Type B pancreatic cell (in vitro differentiated cells): ENCODE measurements at places on chromosomes 6 and 20. TPM values are rescaled to one million over a fixed set of nuclear protein-coding genes. Genes with fewer than 3 reads are reported as not detected.

GRCh38 chr6:157800420-157801237 lies 22.4 kb upstream of the SNX9 start:
- H3K27me3 ChIP-seq: no peaks in the 10 kb centered on the region
- H3K4me3 ChIP-seq: no peak overlapping the region
- H3K4me1 ChIP-seq: no peaks in the 10 kb centered on the region
- no peaks in the 10 kb centered on the region for H3K36me3 ChIP-seq
- H3K27ac ChIP-seq: no peak overlapping the region
- DNase-seq: no peak

- no peak overlapping the region for H3K4me3 ChIP-seq
- H3K4me1 ChIP-seq: peaks cover 24% of the 10 kb centered on the region
- H3K27ac ChIP-seq: no peak overlapping the region
- H3K27me3 ChIP-seq: no peaks in the 10 kb centered on the region
- H3K36me3 ChIP-seq: peaks cover 5% of the 10 kb centered on the region
Observed at GRCh38 chr20:4947817-4948559, 53.3 kb downstream of the SLC23A2 start.

- H3K27ac ChIP-seq: no peak overlapping the region
- H3K4me1 ChIP-seq: peaks cover 22% of the 10 kb centered on the region
- H3K27me3 ChIP-seq: no peaks in the 10 kb centered on the region
- H3K36me3 ChIP-seq: peaks cover 37% of the 10 kb centered on the region
- no peak overlapping the region for H3K4me3 ChIP-seq
- no peak for DNase-seq
Observed at GRCh38 chr20:19789446-19789845, 31.4 kb downstream of the RIN2 start.

- peaks cover 13% of the 10 kb centered on the region for H3K4me1 ChIP-seq
- no peak overlapping the region for H3K4me3 ChIP-seq
- H3K27me3 ChIP-seq: no peaks in the 10 kb centered on the region
- no peak for DNase-seq
- no peak overlapping the region for H3K27ac ChIP-seq
Observed at GRCh38 chr6:82589509-82590206, 226.0 kb downstream of the TPBG start.

Gene BMP2
- 12.8 and 17.9 TPM in 2 replicates for total RNA-seq

Gene RUNX2
- total RNA-seq: 5.9 and 6.0 TPM in 2 replicates

- H3K4me1 ChIP-seq: peaks cover 29% of the 10 kb centered on the region
- H3K27me3 ChIP-seq: no peaks in the 10 kb centered on the region
- H3K27ac ChIP-seq: no peak overlapping the region
- peaks cover 27% of the 10 kb centered on the region for H3K36me3 ChIP-seq
- no peak overlapping the region for H3K4me3 ChIP-seq
Observed at GRCh38 chr6:53306819-53307347, 41.9 kb downstream of the ELOVL5 start.

DNA sequence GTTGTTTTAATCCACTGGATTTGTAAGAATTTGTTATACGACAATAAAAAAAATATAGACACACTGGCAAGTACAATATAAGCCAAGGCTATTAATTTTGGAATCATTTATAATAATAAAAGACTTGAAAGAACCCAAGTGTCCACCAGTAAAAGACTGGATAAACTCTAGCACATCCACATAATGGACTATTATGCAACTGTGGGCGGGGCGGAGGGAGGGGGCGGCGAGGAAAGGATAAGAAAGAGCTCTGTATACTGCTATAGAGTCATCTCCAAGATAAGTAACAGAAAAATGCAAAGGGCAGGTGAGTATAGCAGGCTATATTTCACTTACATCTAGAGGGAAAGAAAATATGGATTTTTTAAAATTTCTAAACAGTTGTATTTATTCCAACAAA lies 123.3 kb downstream of the TBC1D32 start:
- no peaks in the 10 kb centered on the region for H3K4me1 ChIP-seq
- H3K4me3 ChIP-seq: no peak overlapping the region
- H3K27ac ChIP-seq: no peak overlapping the region
- peaks cover 18% of the 10 kb centered on the region for H3K36me3 ChIP-seq
- no peak for DNase-seq

DNA sequence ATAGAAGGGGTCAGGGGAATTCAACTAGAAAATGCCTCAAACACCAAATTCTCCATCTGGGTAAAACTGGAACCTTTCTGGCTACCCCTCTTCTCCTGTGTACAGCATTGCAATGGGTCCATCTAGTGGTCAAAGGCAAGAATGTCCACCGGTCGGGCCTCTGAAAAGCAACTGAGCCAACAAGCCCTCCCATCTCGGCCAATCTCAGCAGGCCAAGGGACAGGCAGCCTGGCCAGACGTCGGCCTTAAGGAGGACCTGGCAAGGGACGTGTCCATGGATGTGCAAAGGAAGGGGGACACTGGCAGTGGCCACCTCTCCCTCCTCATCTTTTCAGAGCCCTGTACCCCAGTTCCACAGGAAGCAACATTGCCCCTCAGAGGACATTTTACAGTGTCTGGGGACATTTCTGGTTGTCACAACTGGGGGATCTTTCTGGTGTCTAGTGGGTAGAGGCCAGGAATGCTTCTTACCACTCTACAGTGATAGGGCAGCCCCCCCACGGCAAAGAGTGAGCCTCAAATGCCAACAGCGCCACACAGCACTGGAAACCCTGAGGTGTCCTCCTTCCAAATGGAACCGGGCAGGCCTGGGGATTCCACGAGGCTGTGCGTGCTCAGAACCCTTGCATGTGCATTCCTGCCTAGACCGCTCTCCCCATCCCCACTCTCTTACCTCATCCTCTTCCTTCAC lies 99.8 kb upstream of the FOXA2 start:
- H3K4me3 ChIP-seq: no peak overlapping the region
- no peaks in the 10 kb centered on the region for H3K4me1 ChIP-seq
- H3K27me3 ChIP-seq: peaks cover 22% of the 10 kb centered on the region
- no peak overlapping the region for H3K27ac ChIP-seq

GRCh38 chr6:25484900-25485299 lies 167.1 kb upstream of the SCGN start:
- H3K4me1 ChIP-seq: peaks cover 14% of the 10 kb centered on the region
- no peaks in the 10 kb centered on the region for H3K36me3 ChIP-seq
- H3K27ac ChIP-seq: no peak overlapping the region
- DNase-seq: no peak
- H3K4me3 ChIP-seq: no peak overlapping the region

DNA sequence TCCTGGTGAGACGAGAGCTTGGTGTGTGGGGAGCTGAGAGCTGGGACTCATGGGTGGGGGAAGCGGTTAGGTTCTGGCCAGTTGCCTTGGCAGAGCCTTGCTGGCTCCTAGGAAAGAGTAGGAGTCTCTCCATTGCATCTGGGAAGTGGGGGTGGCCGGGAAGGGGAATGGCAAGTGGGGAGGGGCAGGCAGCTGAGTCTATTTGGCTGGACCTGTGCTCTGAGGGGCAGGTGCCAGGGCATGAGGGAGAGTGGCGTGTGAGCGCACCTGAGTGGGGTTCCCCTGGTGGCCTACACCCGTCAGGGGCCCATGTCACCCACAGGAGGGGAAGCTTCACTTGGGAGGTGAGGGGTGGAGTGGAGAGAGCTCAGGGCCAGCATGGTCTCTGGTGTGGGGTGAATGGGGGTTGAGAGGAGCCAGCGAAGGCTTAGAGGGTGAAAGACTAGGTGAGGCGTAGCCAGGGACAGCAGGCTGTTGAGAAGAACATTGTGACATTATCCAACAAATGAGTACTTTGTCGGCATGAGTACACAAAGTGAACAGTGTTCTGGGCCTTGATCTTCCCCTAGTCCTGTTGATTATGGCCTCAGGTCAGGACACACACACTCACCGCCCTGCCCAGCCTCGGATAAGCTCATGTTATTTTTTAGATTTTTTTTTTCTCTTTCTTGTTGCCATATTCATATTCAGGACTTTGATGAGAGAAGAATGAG lies 59.8 kb downstream of the FAM120B start:
- H3K4me3 ChIP-seq: peak overlapping the region; percentile 85
- DNase-seq: no peak
- H3K36me3 ChIP-seq: peaks cover 38% of the 10 kb centered on the region
- peaks cover 44% of the 10 kb centered on the region for H3K4me1 ChIP-seq
- peak overlapping the region; percentile 98 for H3K27ac ChIP-seq

Gene COL19A1
- 0.55 and 1.6 TPM in 2 replicates for total RNA-seq

- H3K27ac ChIP-seq: peak overlapping the region; percentile 34
- peaks cover 38% of the 10 kb centered on the region for H3K4me1 ChIP-seq
- H3K4me3 ChIP-seq: no peak overlapping the region
- DNase-seq: no peak
Observed at GRCh38 chr6:157832250-157832967, 9.4 kb downstream of the SNX9 start.

Gene MED23
- total RNA-seq: 29.2 and 37.6 TPM in 2 replicates

GRCh38 chr6:16676978-16677377 lies 84.3 kb downstream of the ATXN1 start:
- no peaks in the 10 kb centered on the region for H3K27me3 ChIP-seq
- peaks cover 21% of the 10 kb centered on the region for H3K4me1 ChIP-seq
- DNase-seq: no peak
- H3K27ac ChIP-seq: no peak overlapping the region
- peaks cover 13% of the 10 kb centered on the region for H3K36me3 ChIP-seq

- no peaks in the 10 kb centered on the region for H3K4me1 ChIP-seq
- H3K36me3 ChIP-seq: no peaks in the 10 kb centered on the region
- DNase-seq: no peak
Observed at GRCh38 chr6:97841763-97842162, 558.7 kb upstream of the MMS22L start.

Gene IYD
- 0.24 and 0.69 TPM in 2 replicates for total RNA-seq

- H3K27me3 ChIP-seq: peaks cover 3% of the 10 kb centered on the region
- peaks cover 3% of the 10 kb centered on the region for H3K36me3 ChIP-seq
- DNase-seq: no peak
Observed at GRCh38 chr6:157726892-157727628, 96.0 kb upstream of the SNX9 start.

DNA sequence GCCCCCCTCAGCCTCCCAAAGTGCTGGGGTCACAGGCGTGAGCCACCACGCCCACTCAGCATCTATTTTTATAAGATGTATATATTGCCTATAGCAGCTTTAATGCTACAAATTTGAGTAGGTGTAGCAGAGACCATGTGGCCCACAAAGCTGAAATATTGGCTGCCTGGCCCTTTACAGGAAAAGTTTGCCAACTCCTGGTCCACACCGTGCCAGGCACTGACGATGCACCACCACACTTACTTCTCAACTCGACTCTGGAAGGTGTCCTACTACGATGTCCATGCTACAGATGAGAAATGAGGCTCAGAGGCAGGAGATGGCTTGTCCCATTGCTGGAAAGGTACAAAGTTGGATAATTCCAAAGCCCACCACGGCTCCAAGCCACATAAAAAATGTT lies 17.2 kb upstream of the SRSF6 start:
- H3K4me1 ChIP-seq: no peaks in the 10 kb centered on the region
- no peak overlapping the region for H3K4me3 ChIP-seq
- DNase-seq: no peak
- peaks cover 21% of the 10 kb centered on the region for H3K27me3 ChIP-seq

DNA sequence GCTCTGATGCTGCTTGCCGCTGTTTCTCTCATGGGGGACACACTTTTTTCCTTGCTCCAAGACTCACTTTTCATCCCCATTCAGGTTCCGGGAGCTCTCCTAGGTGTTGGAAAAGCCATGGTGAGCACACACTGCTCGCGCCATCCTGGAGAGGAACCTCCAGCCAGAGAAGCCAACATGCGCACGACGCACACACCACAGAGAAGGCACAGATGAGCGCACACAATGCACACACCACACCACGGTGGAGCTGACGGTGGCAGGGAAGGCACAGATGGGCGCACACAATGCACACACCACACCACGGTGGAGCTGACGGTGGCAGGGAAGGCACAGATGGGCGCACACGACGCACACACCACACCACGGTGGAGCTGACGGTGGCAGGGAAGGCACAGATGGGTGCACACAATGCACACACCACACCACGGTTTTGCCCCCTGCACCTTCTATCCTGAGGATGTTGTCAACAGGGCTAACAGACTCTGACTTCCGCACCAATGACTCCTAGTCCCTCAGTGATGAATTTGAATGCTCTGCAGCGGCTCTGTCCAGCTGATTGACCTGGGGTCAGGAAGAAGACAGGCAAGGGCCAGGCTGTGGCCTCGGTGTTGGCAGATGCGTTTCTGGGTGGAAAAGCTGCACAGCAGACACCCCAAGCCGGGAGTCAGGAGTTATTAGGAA lies 154.7 kb downstream of the ERMARD start:
- H3K4me3 ChIP-seq: no peak overlapping the region
- DNase-seq: no peak
- peaks cover 3% of the 10 kb centered on the region for H3K27me3 ChIP-seq
- no peaks in the 10 kb centered on the region for H3K36me3 ChIP-seq
- no peaks in the 10 kb centered on the region for H3K4me1 ChIP-seq
- H3K27ac ChIP-seq: no peak overlapping the region
